ENCODE measurements at places on chromosomes 6 and 20.
A peak's percentile ranks its signal among the peaks of the same experiment; 100 is the strongest.

DNA sequence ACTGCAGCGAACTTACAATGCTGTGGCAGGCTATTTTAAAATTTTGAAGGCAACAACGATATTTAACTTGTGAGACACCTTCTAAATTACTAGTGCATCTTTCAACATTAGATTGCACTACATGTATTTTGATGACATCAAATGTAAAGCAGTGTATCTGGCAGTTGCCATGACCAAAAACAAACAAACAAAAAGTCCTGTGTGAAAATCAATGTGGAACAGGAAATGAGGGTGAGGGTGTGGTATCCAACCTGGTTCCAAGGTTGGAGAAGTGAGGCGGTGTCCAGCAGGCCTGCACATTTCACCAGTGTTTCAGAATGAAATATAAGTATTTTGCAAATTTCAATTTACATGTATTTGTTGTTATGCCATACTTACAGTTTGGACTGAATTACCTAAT is 112.0 kb downstream of the LAMP5 start:
- DNase-seq = no peak

GRCh38 chr6:30135757-30136156 is at the start of gene TRIM40:
Gene TRIM40 (plus strand): TSS chr6:30136140. CDS start chr6:30137037, 897 bp downstream.
- peak; percentile 70 for DNase-seq

DNA sequence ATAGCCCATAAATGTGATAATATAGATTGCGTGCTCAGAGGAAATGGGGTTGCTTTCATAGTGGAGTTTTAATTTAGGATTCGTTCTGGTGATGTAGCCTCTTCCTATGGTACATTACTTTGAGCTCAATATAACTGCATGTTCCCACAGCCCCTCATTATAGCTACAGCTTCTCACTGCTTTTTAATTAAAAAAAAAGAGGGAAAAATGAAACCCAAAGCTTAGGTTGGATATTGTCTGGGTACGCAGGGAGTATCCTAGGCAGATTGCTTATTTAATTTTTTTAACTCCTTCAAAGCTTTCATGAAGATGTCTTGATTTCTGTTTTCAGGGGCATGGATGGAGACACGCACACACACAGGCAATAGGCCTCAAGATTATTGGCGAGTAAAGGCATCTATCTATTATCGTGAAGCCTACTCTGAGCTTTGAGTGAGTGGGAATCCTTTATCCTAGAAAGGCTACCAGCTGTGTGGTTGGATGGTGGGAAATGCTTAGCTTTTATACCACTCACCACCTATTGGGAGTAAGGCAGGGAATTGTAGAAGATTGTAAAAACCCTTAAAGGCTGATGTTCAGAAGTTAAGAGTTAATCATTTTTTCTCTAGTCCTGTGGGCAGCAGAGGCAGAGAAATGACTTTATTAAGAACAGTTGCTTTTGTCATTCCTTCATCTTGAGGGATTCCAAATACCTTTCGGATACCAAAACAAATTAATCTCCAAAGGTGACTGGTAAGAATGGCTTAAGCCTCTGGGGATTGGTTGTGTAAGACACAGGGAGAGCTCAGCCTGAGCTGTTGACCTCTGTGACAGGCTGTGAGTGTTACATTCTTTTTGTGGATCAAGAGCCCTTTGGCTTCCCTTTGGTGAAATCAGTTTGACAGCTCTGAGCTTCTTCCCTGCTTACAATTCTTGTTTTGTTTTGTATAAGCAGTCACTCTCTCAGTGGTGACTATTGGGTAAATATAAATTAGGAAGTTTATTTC is 33.4 kb downstream of the CTNNBL1 start:
- no peak for DNase-seq

GRCh38 chr20:54093423-54094267 is 23.3 kb upstream of the BCAS1 start:
- DNase-seq = no peak

DNA sequence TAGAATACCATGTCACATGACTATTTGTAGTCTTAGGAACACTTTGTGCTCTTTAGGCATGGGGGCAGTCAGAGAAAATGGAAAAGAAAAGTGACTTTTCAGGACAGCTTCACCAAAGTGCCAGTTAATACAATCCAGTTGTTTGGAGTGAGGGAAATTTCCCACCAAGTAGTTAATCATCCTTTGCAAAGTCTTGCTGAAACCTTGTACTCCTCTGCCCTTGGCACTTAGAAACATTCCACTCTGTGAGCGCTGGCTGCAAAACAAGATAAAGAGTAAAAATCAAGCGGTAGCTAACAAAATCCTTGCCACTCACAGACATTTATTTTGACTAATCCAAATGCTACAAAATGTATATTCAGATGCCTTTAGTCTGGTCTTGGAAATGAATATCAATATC is 229.2 kb upstream of the HSF2 start:
- DNase-seq = no peak

Data from LoVo (cell line).